ENCODE measurements at places on chromosomes 4 and X.

GRCh38 chr4:39179681-39180080, 2.6 kb upstream of the WDR19 start:
- no peak for DNase-seq

- no peak for DNase-seq
These were observed 254.7 kb upstream of the AR start for GRCh38 chrX:67289055-67289499.

GRCh38 chr4:21982087-21982486, 33.5 kb upstream of the KCNIP4 start:
- no peak for DNase-seq

DNA sequence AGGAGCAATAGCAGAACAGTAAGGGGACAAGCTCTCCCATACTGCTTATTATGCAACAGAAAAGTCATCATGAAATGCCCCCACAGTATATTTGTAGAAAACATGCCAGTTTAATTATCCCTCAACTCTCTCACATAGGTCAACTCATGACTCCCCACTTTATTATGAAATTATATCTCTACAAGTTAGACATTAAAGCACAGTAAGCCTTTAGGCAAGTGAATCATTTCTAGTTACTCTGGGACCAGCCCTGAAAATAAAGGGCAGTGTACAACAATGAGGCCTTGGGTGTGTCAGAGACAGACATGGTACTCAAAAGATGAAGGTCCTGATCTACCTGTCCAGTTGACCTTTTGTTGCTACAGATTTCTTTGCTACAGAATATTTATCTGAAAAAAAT, 191.9 kb downstream of the FBXW7 start:
- no peak for DNase-seq

DNA sequence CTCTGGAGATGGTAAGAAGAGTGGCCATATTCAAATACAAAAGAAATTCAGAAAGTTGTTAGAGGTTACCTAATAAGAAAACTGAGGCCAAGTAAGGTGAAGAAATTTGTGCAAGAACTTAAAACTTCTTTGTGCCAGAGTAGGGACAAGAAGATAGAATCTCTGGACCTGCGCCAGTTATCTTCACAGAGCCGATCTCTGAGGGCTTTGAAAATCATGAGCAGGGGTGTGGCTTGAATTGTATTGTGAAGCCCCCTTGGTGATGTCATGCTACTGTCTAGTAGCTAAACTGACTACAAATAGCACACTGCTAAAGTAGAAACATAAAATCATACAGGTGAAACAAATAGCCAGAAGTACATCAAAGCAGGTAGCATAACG, 184.6 kb downstream of the UGT8 start:
- no peak for DNase-seq

DNA sequence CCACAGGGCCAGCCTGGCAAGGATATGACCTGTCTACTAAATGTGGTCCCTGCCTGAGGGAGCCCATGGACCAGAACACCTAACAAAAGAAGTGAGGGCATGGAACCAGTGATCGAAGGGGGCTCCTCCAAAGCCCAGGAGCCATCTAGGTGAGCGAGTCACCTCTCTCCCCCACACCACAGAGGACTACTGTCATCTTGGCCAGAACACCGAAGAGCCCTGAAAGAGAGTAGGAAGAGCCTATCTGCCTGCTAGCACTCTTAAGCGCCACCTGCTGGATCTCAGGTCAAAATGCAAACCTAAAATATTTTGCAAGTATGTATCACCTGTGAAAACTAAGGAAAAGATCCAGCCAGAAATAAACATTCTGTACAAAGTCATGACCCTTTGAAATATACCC, 137.9 kb upstream of the ZXDB start:
- DNase-seq: no peak

GRCh38 chr4:152501846-152502536, 33.9 kb downstream of the FBXW7 start:
- DNase-seq: no peak

- DNase-seq: no peak
These were observed 298.1 kb downstream of the INPP4B start for GRCh38 chr4:142547974-142548373.

- no peak for DNase-seq
These were observed 509.8 kb downstream of the CENPC start for GRCh38 chr4:67035501-67035900.

- no peak for DNase-seq
These were observed 20.2 kb downstream of the MMRN1 start for GRCh38 chr4:89914609-89915550.

GRCh38 chrX:148555101-148555500, 54.7 kb downstream of the AFF2 start:
- DNase-seq: no peak

- no peak for DNase-seq
These were observed 1.9 kb upstream of the MTTP start for GRCh38 chr4:99572527-99573240.

GRCh38 chr4:139528377-139529005, 27.5 kb downstream of the SETD7 start:
- DNase-seq: no peak

- no peak for DNase-seq
These were observed 68.3 kb upstream of the PGM2 start for GRCh38 chr4:37758226-37758625.

- DNase-seq: no peak
These were observed 105.2 kb upstream of the NOCT start for GRCh38 chr4:138910195-138910913.

GRCh38 chrX:9349572-9350494, 115.0 kb upstream of the TBL1X start:
- no peak for DNase-seq

DNA sequence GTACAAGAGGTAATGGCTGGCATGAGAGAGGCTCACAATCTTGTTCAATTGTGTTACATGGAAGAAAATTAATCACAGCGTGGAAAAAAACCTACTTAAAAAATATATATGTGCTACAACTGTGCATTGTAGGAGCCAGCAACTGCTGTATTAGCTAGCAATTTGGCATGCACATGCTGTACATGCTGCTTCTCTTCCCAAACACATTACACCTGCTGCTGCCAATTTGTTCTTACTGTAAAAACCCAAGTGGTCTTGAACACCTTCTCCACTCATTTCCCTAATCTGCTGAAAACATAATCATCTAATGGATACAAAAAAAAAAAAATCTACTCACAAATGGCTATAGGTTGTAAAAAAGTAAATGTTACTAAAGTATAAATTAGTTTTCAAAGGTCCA, 264.2 kb downstream of the INPP4B start:
- DNase-seq: no peak

- DNase-seq: no peak
These were observed 71.2 kb downstream of the JADE1 start for GRCh38 chr4:128880662-128881061.

- DNase-seq: no peak
These were observed 2.0 kb upstream of the MXD4 start for GRCh38 chr4:2263926-2264321.

GRCh38 chrX:116246261-116246660, 75.7 kb downstream of the AGTR2 start:
- DNase-seq: no peak

DNA sequence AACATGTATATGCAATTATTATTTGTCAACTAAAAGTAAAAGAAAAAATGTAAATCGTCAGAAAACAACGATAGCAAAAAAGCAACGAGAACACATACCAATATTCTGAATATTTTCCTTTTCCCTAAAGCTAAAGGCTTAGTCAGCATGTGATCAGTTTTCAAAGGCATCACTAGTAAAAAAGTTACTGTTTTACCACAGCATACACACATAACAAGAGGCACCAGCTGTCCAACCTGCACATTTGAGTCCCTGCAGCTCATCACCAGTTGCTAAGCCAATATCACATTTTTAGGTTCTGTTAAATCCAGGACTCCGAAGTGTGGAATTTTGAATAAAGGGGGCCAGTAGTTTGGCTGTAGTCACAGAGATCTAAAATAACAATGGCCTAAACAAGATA, 203.8 kb downstream of the ADGRA3 start:
- no peak for DNase-seq

DNA sequence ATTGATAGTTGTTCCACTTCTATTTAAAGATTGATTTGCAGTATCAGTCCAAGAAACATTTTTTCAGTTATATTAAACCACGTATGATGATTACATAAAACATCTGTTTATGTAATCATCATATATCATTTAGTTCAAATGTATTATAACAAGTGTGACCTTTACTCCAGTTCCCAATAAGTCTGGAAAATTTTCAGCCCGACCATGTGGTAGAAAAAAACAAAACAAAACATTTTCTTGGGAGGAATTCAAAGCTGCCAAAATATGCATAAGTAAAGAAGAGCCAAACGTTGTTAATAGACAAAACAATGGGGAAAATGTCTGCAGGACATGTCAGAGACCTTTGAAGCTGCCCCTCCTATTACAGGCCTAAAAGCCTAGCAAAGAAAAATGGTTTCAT, 709.1 kb downstream of the FAT4 start:
- no peak for DNase-seq

GRCh38 chr4:89305028-89305427, 2.6 kb downstream of the GPRIN3 start:
- no peak for DNase-seq

- no peak for DNase-seq
These were observed 61.9 kb downstream of the DCTD start for GRCh38 chr4:182855312-182855711.

DNA sequence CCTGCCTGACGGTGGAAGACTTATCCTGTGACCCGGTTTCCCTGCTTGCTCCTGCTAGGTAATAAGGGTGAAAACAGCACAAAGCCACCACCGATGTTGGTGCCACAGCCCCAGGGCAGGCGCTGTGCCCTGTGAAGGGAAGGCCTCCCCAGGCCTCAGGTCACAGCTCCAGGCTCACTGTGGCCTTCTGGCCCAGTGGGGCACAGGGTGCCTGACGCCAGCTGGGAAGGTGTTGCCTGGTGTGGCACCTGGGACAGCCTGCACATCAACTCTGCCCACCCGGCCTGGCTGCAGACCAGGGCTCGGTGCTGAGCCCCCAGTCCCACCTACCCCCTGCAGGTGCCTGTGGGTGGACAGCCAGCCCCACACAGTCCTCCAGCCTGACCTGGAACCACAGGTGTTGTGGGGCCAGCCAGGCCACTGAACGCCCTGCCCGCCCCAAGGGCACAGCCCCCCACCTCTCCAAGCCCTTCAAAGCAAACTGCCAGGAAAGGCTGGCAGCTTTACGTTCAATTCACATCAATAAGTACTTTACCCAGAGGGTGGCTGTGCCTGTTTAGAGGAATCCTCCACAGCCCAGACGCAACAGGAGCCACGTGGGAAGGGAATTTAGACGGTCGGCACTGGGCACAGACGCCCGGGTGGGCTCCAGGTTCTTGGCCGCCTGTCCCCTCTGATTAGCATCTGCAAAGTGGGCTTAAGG, 54.3 kb downstream of the ZFYVE28 start:
- DNase-seq: no peak

DNA sequence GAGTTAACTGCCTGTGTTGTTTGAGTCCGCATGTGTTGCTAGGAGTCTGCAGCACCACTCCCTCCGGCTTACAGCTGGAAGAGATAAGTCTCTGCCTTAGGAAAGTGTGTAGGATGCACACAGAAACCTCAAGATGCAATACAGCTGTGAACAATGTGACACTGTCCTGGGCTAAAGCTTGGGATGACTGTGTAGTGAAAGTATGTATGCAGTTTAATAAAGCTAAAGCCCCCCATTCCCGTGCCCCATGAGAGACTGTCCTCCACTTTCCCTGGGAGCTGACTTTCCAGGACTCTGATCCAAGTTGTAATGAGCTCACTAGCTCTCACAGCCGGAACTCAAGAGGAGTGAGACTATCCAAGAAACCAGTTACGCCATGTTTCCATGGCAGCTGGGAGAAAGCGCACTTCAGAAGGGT, 156.6 kb upstream of the FTHL17 start:
- no peak for DNase-seq

DNA sequence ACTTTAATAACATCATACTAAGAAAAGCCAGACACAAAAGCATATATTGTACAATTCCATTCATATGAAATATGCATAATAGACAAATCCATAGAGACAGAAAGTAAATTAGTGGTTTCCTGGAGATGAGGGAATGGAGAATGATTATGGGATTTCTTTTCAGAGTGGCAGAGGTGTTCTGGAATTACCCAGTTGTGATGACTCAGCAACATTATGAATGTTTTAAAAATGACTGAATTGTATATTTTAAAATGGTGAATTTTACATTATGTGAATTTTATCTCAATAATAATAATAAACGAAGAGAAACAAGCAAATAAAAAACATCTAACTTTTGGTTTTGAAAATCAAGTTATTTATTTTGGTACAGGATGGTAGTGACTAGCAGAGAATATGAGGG, 11.2 kb downstream of the ZXDA start:
- no peak for DNase-seq

DNA sequence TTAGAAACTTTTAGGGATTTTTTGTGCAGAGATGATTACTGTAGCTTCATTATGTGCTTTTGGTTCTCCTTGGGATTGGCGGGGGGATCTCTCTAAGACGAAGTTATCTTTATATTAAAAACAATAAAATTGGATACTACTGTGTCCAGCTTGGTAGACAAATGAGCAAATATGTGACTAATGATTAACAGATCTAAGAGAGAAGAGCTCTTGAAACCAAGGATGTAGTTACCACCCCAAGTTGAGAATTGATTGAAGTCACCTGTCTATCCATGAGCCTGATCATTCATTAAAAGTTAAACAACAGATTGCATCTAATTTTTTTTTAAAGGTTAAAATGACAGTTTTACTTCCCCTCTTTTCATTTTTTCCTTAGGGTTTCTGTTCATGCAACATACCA, 8.7 kb downstream of the PAICS start:
- no peak for DNase-seq

DNA sequence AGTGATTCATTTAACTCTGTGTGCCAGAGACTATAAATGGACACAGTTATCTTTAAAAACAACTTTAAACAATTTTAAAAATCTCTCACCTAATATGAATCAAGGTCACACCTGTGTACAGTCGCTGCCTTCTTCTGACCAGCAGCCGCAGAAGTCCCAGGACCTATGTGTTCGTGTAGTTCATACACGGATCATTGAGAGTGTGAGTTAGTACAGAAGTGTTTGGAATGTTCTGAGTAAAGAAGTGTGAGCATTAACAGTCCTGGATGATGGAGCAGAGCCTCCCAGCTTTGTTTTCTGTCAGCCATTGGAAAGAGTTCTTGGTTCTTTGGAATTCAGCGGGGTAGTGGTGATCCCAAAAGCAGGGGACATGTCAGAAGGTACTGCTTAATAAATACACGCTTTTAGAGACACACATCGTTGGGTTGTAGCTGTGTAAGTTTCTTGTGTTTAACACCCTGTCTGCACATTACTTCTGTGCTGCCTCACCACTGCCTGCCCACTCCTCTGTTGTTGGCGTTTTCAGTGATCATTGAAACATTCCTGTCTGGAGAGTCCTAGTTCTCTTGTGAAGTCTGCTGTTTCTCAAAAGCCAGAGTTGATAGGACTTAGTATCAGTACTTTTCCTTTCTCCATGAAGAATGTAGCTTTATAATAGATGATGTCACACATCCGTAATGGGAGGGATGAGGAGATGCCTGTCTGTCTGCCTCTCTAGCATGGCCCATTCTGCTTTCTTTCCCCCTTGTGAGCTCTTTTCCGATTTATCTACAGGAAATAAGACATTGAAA, 90.6 kb downstream of the PTTG2 start:
- no peak for DNase-seq

- no peak for DNase-seq
These were observed 395.6 kb upstream of the DIPK2B start for GRCh38 chrX:45596188-45596808.

All from cortex of kidney (tissue), 1 donor.